ENCODE measurements at places on chromosomes 2 and 18.

GRCh38 chr2:226398580-226398979 lies 401.0 kb downstream of the IRS1 start:
- DNase-seq, result no peak

- no peak for DNase-seq
These were observed 68.8 kb downstream of the MEP1B start for GRCh38 chr18:32258558-32259204.

GRCh38 chr2:174027956-174028355 lies 62.8 kb upstream of the SP3 start:
- DNase-seq, result no peak

- DNase-seq, result no peak
These were observed 137.9 kb downstream of the DOCK10 start for GRCh38 chr2:224904381-224904780.

GRCh38 chr2:125471963-125472362 lies 1184.0 kb upstream of the GYPC start:
- no peak for DNase-seq

DNA sequence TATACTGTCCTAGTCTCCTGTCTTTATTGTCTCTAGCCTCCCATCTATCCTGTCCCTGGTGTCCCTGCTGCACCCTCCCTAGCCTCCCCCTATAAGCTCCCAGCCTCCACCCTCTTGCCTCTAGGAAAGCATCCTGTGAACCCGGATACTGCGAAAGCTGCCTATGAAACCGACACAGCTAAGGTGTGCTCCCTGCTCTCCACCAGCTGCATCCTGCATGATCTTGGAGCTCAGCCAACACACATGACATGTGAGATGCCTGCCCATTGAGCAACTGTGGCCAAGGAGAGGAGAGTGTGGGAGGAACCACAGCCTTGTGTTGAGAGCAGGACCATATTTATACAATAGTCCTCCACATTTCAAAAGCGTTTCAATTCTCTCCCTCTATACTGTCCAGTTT lies 187.1 kb downstream of the ZBTB7C start:
- no peak for DNase-seq

- no peak for DNase-seq
These were observed 91.9 kb downstream of the COL3A1 start for GRCh38 chr2:189066037-189066436.

- DNase-seq, result no peak
These were observed 101.7 kb upstream of the FN1 start for GRCh38 chr2:215537611-215538010.

DNA sequence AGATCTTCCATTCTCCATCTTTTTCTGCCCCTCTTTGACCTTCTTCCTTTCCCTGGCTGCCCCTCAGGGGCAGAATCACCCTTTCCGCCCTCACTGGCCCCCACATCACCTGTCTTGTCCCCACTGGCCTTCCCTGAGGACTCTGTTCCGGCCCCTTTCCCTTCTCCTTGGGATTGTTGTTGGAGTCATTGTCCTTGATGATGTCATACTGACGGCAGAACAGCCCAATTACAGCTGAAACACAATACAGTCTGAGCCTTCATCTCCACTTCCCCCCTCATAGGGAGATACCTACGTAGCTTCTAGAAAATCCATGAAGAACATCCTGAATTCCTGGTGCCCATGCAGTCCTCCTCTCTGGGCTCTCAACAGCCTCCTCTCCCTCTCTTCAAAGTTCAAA lies 2.4 kb downstream of the FNDC4 start:
- DNase-seq, result no peak
